Activated CD8-positive, alpha-beta T cell treated with anti-CD3 and anti-CD28 coated beads, Interleukin-2, amount 10 ng/mL, durations not matched to agents 7 days and 5 days (primary cell): ENCODE measurements at places on chromosomes 5 and 9.

DNA sequence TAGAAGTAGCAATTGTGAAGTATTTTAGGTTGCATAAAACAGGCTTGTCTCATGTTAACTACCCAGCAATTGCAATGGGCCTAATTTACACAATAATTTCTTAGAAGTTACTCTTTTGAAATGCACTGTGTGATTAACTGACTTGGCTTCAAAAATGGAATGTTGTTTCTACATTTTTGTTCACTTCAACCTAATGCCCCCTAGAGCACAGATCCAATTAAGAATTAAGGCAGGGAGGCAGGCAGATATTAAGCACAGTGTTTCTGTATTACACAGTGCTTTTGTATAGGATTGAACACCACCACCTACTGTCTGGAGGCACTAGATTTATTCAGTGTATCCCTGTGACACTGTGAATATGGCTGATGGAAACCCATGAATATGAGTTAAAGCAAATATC lies 302.1 kb downstream of the FBXL17 start:
- H3K4me3 ChIP-seq, result no peak overlapping the region
- DNase-seq, result no peak
- no peaks in the 10 kb centered on the region for H3K27me3 ChIP-seq
- H3K27ac ChIP-seq, result no peak overlapping the region

- peak overlapping the region; percentile 78 for H3K27ac ChIP-seq
- peaks cover 22% of the 10 kb centered on the region for H3K4me1 ChIP-seq
- peaks cover 16% of the 10 kb centered on the region for H3K36me3 ChIP-seq
- H3K4me3 ChIP-seq, result peak overlapping the region; percentile 75
- DNase-seq, result no peak
- no peaks in the 10 kb centered on the region for H3K27me3 ChIP-seq
These were observed 597 bp upstream of the TMEM250 start for GRCh38 chr9:136119061-136119882.

- no peaks in the 10 kb centered on the region for H3K36me3 ChIP-seq
- H3K27ac ChIP-seq, result no peak overlapping the region
- DNase-seq, result no peak
- H3K27me3 ChIP-seq, result peaks cover 29% of the 10 kb centered on the region
- peaks cover 6% of the 10 kb centered on the region for H3K4me1 ChIP-seq
- no peak overlapping the region for H3K4me3 ChIP-seq
These were observed 131.2 kb upstream of the LPCAT1 start for GRCh38 chr5:1654786-1655495.

DNA sequence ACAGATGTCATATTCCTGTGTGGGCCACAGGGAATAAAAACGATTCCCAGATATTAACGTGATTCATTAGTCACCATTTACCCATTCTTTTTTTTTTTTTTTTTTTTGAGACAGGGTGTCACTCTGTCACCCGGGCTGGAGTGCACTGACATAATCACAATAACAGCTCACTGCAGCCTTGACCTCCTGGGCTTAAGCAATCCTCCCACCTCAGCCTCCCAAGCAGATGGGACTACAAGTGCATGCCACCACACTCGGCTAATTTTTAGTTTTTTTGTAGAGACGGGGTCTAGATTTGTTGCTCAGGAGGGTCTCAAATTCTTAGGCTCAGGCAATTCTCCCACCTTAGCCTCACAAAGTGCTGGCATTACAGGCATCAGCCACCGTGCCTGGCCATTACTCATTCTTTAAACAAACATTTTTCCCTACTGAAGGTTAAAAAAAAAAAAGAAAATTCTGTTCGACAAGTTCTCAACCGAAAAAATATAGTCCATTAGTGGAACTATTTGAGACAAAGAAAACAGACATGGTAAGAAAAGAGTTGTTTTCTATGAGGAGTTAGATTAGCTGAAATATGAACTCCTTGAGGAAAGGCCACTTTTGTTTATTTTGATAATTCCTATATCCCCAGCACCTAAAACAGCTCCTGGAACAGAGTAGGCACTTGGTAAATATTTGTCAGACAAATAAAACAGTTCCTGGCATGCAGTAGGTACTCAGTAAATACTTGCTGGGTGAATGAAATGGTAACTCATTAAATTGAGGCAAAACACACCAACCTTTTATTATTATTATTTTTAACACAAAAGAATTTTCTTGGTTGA lies 32.1 kb upstream of the PDCL start:
- H3K27ac ChIP-seq, result no peak overlapping the region
- peaks cover 52% of the 10 kb centered on the region for H3K36me3 ChIP-seq
- H3K4me1 ChIP-seq, result peaks cover 2% of the 10 kb centered on the region

DNA sequence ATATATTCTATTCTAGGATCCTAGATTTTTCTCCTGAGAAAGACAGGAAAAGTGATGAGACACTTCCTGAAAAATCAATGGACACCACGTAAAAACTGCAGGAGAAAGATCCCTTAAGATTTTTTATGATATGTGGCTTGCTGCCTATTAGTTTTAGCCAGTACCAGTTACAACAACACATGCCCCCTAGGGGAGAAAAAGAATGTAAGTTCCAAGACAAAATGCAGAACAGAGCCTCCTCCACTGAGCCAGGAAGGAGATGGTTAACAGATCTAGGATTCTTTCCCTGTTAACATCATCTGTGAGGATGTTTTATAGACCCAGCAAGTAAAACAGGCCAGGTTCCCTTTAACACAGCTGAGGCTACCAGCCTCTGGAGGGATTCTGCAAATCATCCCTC lies 574.7 kb downstream of the TLE4 start:
- H3K27ac ChIP-seq, result no peak overlapping the region
- H3K4me3 ChIP-seq, result no peak overlapping the region
- H3K4me1 ChIP-seq, result no peaks in the 10 kb centered on the region
- H3K36me3 ChIP-seq, result no peaks in the 10 kb centered on the region
- no peaks in the 10 kb centered on the region for H3K27me3 ChIP-seq
- no peak for DNase-seq

DNA sequence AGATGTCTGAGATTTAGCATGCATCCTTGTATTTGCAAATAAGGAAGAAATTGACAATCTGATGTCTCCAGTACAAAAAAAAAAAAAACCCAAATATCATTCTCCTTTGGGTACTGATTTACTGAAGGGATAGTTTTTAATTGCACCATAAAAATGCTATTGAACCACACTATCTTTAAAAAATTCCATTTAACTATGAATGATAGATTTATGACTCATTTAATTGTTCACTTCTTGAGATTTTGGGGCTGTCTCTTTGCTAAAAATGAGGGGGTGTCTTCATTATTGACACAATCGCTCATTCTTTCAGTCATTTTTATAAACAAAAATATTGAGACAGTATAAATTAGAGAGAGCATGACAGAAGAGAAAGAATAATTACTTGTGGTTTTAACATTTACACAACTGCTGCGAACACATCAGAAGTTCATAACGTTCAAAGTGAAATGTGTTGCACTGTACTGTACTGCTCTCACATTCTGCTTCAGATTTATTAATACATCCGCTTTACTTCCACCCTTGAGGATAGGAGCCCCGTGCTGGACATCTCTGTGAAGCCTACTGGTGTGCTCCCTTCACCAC lies 142.3 kb downstream of the MEF2C start:
- peaks cover 15% of the 10 kb centered on the region for H3K27me3 ChIP-seq
- no peaks in the 10 kb centered on the region for H3K4me1 ChIP-seq
- H3K27ac ChIP-seq, result no peak overlapping the region
- no peak overlapping the region for H3K4me3 ChIP-seq
- H3K36me3 ChIP-seq, result no peaks in the 10 kb centered on the region

DNA sequence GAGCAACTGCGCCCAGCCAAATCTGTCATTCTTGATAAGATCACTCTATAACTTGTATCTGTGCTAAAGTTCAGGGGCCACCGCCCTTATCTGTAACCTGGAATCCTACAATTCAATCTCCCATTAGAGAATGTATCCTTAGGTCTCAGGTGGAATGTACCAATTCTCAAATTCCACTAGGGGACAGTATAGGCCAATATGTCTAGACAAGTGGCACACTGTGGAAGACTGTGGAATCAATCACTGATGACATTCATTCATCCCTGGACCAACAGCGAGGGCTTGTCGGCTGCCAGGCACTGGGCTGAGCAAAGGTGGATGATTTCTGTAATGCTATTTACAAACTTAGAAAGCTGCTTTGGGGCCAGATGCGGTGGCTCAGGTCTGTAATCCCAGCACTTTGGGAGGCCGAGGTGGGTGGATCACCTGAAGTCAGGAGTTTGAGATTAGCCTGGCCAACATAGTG lies 28.7 kb upstream of the MEGF9 start:
- H3K4me1 ChIP-seq, result peaks cover 9% of the 10 kb centered on the region
- no peak overlapping the region for H3K4me3 ChIP-seq
- H3K27ac ChIP-seq, result no peak overlapping the region
- DNase-seq, result no peak
- peaks cover 1% of the 10 kb centered on the region for H3K27me3 ChIP-seq

DNA sequence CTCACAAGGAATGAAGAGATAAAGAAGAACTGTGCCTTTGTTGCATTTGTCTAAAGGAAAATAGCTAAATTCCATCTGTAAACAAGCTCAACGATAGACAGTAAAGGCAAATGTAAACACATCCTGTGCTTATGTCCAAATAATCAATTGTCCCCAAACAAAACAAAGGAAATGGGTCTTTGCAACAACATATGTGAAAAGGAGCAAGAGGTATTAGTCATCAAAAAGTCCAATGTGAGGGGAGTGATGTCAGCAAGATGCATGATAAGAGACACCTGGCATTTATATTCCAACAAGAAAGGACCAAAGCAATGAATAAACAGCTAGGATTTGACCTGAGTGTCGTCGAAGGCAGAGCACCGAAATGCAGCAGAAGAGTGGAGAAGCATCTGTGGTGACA lies 209.1 kb downstream of the ASTN2 start:
- H3K4me3 ChIP-seq, result no peak overlapping the region
- H3K36me3 ChIP-seq, result no peaks in the 10 kb centered on the region
- no peaks in the 10 kb centered on the region for H3K4me1 ChIP-seq
- DNase-seq, result no peak
- no peaks in the 10 kb centered on the region for H3K27me3 ChIP-seq
- H3K27ac ChIP-seq, result no peak overlapping the region

DNA sequence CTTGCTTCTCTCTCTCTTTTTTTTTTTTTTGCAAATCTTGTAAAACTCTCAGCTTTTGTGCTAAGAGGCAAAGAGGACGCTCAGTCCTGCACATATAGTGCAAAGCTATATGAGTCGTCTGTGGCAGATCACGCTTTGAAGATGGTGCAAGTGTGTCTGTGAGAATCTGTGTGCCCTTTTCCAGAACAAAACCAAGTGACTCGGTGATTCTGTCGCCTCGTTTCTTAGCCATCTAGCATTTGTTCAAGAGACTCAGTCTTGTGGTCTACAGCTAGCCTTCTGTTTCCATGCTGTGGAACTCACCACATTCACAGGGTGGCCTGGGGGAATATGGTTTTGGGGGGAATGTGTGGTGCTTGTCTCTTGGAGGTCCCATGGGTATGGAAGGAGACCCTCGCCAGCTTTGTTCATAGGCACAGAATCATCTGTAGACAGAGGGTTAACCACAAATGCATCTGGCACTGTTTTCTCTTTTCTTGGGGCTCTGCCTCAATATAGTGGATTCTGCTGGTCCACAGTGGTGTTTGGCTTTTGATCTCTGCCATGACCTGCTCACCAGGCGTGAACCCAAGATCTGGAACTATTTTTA lies 82.1 kb downstream of the C9orf152 start:
- no peaks in the 10 kb centered on the region for H3K36me3 ChIP-seq
- peaks cover 21% of the 10 kb centered on the region for H3K4me1 ChIP-seq

DNA sequence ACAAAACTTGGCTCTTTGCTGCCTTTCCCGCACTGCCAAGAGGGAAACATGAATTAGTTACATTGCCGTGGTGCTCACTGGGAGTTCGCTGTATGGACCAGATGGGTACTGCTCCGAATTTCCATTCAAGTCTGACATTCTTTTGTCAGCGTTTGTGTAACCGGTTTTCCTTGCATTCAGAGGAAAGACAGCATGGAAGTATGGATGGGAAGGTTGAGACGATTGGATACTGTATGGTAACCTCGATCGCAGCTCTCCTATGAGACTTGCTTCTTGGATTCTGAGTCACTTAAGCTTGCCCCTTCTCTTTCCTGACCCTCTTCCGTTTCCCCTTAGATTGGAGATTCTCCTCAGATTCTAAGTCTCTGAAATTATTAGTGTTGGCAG lies 625 bp upstream of the UBLCP1 start:
- no peak for DNase-seq
- H3K27me3 ChIP-seq, result no peaks in the 10 kb centered on the region
- peaks cover 32% of the 10 kb centered on the region for H3K36me3 ChIP-seq
- H3K4me1 ChIP-seq, result peaks cover 29% of the 10 kb centered on the region

DNA sequence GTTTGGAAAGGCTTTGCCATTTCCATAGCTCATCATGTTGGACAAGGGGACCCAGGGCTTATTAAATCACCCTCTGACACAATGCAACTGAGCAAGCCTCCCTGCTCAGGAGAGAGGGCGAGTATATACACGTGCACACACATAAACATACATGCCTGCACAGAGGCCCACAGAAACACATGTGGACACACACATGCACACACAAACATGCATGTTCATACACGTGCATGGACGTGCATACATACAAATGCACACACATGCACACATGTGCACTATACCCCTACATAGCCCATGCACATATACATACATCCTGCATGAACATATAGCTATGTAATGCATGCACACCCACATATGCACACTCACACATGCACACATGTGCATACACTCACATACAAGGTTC lies 99.5 kb upstream of the ALDH1B1 start:
- no peak overlapping the region for H3K27ac ChIP-seq
- no peaks in the 10 kb centered on the region for H3K36me3 ChIP-seq
- H3K4me1 ChIP-seq, result no peaks in the 10 kb centered on the region
- DNase-seq, result no peak
- no peaks in the 10 kb centered on the region for H3K27me3 ChIP-seq

DNA sequence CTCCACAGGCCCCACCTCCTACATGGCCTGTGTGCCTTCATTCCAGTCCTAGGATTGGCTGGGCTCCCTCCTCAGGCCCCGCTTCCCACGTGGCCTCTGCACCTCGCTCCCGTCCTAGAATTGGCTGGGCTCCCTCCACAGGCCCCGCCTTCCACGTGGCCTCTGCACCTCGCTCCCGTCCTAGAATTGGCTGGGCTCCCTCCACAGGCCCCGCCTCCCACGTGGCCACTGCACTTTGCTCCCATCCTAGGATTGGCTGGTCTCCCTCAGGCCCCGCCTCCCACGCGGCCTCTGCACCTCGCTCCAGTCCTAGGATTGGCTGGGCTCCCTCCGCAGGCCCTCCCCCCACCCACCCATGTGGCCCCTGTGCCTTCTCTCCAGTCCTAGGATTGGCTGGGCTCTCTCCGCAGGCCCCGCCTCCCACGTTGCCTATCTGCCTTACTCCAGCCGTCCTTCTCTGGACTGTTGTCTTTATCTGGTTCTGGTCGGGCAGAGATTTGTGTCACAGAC lies 45.3 kb upstream of the CACNA1B start:
- H3K27me3 ChIP-seq, result no peaks in the 10 kb centered on the region
- no peak overlapping the region for H3K27ac ChIP-seq
- H3K4me1 ChIP-seq, result no peaks in the 10 kb centered on the region
- no peak for DNase-seq

- H3K4me1 ChIP-seq, result no peaks in the 10 kb centered on the region
- no peaks in the 10 kb centered on the region for H3K27me3 ChIP-seq
- H3K4me3 ChIP-seq, result no peak overlapping the region
These were observed 66.7 kb downstream of the C7 start for GRCh38 chr5:40976041-40976440.

- no peak overlapping the region for H3K27ac ChIP-seq
- DNase-seq, result no peak
- H3K4me1 ChIP-seq, result peaks cover 19% of the 10 kb centered on the region
These were observed 17.9 kb upstream of the FBP1 start for GRCh38 chr9:94657021-94657725.

GRCh38 chr9:97779608-97780007 lies 73.4 kb upstream of the FOXE1 start:
- H3K4me1 ChIP-seq, result no peaks in the 10 kb centered on the region
- H3K4me3 ChIP-seq, result no peak overlapping the region
- H3K36me3 ChIP-seq, result peaks cover 2% of the 10 kb centered on the region
- H3K27ac ChIP-seq, result no peak overlapping the region
- no peak for DNase-seq
